Cardiac fibroblast (primary cell): ENCODE measurements at places on chromosomes 6 and 20.

- no peak for DNase-seq
These were observed 3.7 kb downstream of the BTBD9 start for GRCh38 chr6:38636027-38636426.

- no peak for DNase-seq
These were observed 11.0 kb downstream of the LY86 start for GRCh38 chr6:6599468-6599873.

- DNase-seq: no peak
These were observed at the start of gene DEFB132 for GRCh38 chr20:257419-257818. TSS of gene DEFB132 (plus strand) at chr20:257724. CDS start at chr20:257779, 55 bp downstream.

DNA sequence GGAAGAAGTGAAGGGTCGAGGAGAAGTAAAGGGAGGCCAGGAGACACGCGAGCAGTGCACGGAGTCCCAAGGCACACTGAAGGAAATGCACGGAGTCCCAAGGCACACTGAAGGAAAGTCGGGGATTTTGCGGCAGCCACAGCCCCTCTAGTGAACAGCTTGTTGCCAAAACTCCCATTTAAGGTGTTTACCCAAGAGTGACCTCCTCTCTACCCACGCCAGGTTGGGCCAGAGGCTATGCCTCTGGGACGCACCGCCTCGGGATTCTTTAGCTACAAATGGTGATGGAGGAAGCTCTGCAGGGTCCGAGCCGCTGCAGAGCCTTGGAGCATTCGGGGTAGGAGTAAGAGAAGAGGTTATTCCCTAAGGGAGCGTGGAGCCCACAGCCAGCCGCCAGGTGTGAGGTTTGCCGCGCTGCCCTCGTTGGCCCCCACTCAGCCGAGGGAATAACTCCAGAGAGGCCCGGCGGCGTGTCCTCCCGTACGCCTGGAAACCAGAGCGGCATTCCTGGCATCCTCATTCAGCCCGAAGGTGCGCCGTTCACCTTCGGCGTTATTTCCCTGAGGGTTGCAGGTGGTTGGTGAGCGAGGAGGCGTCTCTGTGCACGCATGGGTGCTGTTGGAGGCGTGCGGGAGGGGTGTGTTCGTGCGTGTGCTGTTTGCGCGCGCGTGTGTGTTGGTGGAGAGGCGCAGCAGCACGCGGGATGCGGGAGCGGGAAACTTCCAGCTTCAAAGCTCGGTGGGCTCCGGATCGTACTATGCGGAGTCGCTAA is 3.4 kb upstream of the MAFB start:
- no peak for DNase-seq

- no peak for DNase-seq
These were observed 138.0 kb downstream of the OPN5 start for GRCh38 chr6:47919875-47920274.

DNA sequence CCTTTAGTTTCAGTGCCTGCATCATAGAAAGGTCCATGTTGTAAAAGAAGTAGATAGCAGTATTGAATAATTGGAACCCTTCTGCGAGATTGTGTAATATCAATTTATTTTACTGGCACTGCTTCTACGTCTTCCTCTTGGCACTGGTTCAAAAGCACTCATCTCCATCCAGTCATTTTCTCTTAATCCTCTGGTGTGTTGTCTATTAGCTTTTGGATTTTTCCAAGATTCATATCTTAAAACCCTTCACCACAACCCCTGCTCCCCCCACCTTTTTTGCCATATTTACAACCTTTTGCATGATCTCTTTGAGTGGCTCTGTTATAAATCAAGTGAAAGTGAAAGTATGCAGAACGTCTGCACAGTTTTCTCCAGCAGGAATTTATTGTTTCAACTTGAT is 76.6 kb upstream of the HSF2 start:
- DNase-seq: peak; percentile 32
